ENCODE measurements at places on chromosomes 2 and 18. TPM values are rescaled to one million over a fixed set of nuclear protein-coding genes. Genes with fewer than 3 reads are reported as not detected.

NAT8 gene
- polyA plus RNA-seq: not detected

C1QL2 gene
- not detected for polyA plus RNA-seq

DNA sequence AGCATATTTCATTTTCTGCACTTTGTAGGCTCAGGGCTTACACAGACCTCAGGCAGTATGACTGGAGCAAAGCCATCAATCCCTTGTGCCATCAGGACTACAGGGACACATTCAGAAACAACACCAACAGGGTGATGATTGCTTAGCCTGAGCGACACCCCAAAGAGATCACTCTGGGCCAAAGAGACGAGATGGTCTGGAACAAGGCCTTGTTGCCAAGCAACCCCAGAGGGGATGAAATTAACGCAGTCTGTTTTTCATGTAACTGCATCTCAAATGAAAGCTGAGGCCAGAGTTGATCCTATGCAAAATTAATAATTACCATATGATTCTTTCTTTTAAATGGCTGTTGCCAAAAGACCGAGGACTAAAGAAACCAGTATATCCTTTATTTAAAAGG lies 20.2 kb upstream of the B3GNT2 start:
- no peak for DNase-seq

DNA sequence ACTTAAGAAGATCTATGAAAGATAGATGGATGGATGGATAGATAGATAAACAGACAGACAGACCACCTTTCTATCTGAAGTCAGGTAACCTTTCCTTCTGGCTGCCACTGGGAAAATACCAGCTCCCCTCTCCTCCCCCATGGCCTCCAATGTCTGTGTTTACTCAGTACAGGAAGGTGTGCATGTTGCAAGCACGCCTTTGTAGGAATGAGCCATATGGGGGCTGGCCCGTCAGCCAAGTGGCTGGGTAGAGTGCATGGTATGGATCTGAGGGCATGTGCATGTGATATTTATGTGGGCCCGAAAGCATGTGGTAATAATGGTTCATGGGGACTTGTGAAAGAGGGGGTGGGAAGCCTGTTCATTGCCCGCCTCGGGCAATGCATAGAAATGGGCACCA lies 109.2 kb upstream of the FZD7 start:
- no peak for DNase-seq

DNA sequence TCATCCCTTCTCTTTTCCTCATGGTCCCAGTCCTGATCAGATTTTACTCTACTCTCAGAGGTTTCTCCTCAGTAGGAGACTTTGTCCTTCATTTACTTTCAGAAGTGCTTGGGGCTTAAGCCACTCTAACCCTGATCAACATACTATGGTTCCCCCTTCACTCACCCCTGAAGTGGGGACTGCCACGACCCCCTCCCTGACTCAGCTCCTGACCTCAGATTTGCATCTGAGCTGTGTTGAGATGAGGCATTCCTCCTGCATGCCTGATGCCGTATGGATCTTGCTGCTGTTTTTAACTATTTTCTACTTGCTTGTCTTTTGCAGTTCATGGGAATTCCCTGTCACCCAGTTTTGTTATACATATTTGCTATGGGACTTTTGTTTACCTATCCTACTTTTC lies 306.7 kb upstream of the CHST9 start:
- DNase-seq: no peak

- DNase-seq: no peak
Observed at GRCh38 chr18:9386879-9387278, 52.3 kb downstream of the TWSG1 start.

Measured in GM23248 (cell line).